ENCODE measurements at places on chromosomes 11 and 22. TPM values are rescaled to one million over a fixed set of nuclear protein-coding genes. Genes with fewer than 3 reads are reported as not detected.

- DNase-seq = no peak
Observed at GRCh38 chr11:133817449-133817848, 27.9 kb downstream of the SPATA19 start.

DNA sequence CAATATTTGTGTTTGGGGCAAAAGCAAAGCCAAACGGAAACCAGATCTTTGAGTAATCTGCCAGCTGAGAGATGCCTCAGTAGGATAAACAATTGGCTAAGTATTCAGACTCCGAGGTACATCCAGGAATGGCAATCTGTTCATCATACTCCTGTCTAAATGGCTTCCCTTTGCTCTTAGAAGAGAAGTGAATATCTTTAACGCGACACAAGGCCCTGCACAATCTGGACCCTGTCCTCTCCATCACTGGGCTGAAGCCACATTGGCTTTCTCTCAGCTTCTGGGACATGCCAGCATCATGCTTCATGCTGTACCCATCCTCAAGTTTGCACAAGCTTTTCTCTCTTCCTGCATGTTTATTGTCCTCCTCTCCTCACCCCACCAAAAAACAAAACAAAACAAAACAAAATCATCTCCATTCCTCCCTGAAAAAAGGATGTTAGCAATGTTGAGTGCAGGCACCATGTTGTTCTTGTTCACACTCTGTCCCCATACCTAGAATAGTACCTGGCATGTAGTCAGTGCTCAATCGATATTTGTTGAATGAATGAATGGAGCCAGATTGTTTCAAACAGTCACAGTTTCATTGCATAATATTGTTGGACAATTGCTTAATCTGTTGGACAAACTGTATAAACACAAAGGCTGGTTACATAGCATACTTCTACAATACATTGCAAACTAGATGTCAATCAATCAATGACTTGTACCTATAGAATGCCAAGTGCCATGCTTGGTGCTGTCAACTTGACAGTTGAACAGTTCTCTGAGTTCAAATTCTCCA, 38.2 kb upstream of the SESN3 start:
- DNase-seq = no peak

- DNase-seq = no peak
Observed at GRCh38 chr11:21896216-21896615, 296.7 kb upstream of the ANO5 start.

- DNase-seq = no peak
Observed at GRCh38 chr11:87039371-87039770, 1.6 kb downstream of the TMEM135 start.

RTN4R gene
- total RNA-seq = 2.0 TPM

DNA sequence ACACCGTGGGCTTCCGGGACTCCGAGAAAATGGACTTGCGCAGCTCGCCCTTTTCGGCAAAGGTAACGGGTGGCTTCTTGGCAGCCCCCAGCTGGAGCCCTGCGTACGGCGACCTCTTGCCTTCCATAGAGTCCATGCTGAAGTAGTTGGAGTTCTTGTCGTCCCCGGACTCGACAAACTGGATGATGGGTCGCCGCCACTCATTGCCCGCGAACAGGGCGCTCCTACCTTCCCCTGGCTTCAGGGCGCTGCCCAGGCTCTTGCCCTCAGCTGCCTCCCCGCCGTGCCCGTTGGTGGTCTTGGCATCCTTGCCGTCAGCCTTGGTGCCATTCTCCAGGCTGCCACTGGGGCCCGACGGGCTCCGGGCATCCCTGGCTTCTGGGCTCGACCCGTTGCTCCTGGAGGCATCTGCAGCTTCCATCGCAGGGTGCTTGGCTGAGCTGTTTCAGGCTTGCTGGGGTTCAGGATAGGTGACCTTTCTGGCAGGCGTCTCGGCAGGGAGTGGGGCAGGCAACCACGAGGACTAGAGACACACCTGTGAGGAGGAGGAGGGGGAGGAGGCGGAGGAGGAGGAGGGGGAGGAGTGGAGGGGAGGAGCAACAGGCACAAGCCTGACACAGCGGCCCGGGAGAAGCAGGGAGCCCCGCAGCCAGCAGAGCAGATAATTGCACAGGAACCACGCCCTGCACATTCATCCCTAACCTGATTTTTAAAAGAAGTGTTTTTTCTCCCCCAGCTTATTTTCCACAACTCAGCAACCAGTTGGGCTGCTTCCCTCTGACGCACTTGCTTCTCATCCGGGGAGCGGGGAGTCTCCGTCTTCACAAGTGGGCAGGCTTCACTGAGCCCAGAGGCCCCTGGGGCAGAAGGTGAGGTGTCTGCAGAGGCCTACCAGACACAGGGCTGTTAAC, at the start of gene TRIM29:
TRIM29 (minus strand) TSS at position 503 of the 911 bp plus-strand sequence; CDS start at position 421, 82 bp downstream.
- DNase-seq = peak; percentile 63

CD6 gene
- total RNA-seq = 5.3 TPM

TAF6L gene
- 24.0 TPM for total RNA-seq

- no peak for DNase-seq
Observed at GRCh38 chr11:119791701-119792151, 62.7 kb upstream of the NECTIN1 start.

ELMOD1 gene
- not detected for total RNA-seq

Measured in mucosa of gallbladder (tissue), 1 donor.